T-helper 1 cell (primary cell): ENCODE measurements at places on chromosomes 13 and 19.

GRCh38 chr13:89862691-89863036 is 1484.8 kb upstream of the MIR17HG start:
- DNase-seq = no peak

- DNase-seq = no peak
Measured at GRCh38 chr13:43537124-43537523, 249.6 kb downstream of the ENOX1 start.

- DNase-seq = no peak
Measured at GRCh38 chr19:20359933-20360720, 193.1 kb downstream of the ZNF486 start.

GRCh38 chr19:33883859-33884519 is 87.3 kb downstream of the KCTD15 start:
- DNase-seq = no peak

- DNase-seq = no peak
Measured at GRCh38 chr19:53909471-53910169, 542 bp downstream of the CACNG7 start.

DNA sequence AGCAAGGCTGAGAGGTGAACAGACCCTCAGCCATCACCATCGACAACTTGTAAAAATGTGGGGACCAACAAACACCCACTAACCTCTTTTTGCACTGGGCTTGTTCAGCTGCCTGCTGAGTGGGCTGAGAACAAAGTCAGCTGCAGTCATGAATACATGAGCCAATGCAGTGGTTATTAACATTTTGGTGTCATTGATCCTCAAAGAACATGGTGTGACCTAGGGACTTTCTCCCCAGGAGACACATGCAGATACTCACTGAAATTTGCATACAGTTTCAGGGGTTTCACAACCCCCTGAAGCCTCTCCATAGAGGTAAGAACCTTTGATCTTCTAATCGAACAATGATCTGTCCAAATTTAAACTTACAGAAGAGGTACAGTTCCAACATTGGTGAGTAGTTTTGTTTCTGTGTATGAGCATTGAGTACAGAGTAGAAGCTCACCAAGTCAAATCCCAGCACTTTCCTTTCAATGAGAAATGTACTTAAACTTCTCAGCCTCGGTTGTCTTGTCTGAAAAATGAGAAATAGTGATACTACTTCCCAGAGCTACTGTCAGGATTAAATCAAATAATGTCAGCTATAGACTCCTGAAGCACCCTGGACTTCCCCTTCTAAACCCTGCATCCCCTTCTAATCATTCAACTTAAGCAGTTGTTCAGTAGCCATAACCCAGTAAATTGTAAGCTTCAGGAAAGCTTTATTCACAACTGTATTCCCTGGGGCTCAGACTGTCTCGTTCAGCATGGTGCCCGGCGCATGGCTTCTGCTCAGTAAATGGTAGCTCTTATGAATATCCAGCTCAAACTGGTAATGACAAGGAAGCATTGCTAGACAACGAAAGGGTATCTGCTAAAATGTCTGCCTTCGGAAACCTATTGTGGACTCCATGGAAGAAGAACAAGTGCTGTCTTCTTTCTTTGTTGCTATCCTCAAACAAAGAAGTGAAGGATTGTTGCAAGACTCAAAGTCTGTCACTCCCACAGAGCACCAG is 148.7 kb downstream of the FOXO1 start:
- DNase-seq = no peak

- DNase-seq = no peak
Measured at GRCh38 chr19:29212356-29212647, 649 bp downstream of the UQCRFS1 start.

GRCh38 chr19:39413911-39414608 is 1.6 kb downstream of the PLEKHG2 start:
- no peak for DNase-seq

DNA sequence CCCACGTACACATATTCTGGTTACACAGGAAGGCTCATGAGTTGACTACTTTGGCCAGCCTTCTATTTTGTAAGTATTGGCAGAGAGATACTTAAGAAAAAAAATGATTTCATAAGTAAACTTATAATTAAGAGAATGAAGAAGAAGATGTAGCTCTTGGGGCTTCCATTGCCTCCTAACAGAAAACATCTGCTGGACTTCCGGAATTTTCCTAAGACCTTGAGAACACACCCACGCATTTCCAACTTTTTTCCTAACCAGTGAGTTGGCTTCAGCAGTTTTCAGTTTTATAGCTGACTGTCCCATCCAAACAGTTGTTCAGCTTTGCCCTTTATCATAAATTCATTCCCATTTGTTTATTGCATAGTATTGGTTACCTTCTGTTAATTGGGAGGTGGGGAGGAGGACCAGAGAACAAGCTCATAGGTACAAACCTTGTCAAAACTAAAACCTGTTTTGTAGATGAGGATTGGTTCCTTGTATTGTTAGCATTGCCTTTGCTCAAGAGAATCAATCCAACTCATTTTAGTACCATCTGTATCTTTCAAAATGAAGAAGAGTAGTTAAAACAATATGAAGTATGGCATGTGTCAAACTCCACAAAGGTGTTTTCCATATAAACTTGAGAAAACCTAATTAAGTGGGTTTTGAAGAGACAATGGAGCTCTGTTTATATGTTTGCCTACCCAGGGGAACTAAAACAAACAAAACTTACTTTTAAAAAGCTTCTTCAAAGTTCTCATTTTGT is 93.9 kb downstream of the COL4A2 start:
- no peak for DNase-seq

- no peak for DNase-seq
Measured at GRCh38 chr19:17648097-17648660, 40.0 kb downstream of the UNC13A start.

DNA sequence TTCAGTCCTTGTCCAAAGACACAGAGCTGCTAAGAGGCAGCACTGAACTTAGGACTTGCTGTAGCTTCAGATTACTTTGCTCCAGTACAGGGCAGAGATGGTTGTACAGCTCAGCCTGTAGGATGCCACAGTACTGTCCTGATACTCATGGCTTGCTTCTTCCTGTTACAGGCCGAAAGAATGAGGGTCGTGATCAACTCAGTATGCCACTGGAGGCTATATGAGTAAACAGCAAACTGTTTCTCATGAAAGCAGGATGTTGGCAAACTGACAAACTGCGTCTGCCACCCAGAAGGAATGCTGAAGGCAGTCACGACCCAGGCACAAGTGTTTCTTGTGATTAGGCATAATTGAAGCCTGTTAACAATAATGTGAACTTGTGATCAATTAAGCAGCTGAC is 2.8 kb downstream of the ZNF749 start:
- no peak for DNase-seq

- DNase-seq = no peak
Measured at GRCh38 chr13:44873461-44873860, 115.8 kb downstream of the NUFIP1 start.

- no peak for DNase-seq
Measured at GRCh38 chr19:41876847-41877832, at the start of gene CD79A. CD79A (plus strand) TSS chr19:41877279; CDS start chr19:41877305, 26 bp downstream.

DNA sequence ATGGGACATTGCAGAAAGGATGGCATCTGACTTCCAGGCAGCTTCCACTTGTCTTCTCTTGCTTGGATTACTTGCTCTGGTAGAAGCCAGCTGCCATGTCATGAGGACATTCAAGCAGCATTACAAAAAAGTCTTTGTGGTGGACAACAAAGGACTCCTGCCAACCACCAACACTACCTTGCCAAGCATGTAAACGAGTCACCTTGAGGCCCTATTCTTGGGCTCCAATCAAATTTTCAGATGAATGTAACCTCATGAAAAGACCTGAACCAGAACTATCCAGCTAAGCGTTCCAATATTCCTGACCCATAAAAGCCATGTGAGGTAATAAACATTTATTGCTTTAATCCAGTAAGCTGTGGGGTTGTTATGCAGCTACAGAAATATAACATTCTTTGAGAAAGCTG is 12.5 kb downstream of the PROSER1 start:
- no peak for DNase-seq

DNA sequence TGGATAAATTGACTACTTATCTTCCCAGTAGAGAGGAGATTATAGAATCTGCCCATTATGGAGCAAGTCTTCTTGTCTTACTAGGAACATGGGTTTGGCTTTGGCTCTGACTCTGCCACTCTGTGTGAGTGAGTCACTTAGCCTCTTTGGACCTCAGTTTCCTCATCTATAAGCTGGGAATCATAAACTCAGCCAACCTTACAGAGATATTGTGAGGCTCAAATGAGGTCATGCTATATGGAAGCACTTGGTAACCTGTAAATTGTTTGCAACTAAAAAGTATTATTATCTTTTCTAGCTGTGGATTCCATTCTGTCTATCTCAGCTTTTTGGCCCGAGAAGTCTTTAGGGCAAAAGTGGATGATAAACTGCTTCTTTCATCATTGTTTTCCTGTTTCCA is 186.8 kb upstream of the TSC22D1 start:
- DNase-seq = no peak

DNA sequence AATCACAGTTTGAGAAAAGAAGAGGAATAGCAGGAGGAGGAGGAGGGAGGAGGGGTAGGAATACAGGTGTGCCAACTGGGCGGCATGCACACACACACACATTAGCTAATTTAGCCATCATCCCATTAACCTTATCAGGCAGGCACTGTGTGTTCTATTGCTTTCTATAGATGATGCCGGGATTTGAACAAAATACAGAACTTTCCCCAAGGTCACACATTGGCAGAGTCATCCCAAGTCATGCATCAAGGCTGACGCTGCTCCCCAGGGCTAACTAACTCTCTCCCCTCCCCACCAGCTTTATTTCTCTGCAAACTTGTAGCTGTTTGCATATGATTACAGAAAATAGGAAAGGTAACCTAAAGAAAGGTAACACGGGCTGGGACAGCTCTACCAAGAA is 83.0 kb downstream of the NUFIP1 start:
- DNase-seq = no peak

DNA sequence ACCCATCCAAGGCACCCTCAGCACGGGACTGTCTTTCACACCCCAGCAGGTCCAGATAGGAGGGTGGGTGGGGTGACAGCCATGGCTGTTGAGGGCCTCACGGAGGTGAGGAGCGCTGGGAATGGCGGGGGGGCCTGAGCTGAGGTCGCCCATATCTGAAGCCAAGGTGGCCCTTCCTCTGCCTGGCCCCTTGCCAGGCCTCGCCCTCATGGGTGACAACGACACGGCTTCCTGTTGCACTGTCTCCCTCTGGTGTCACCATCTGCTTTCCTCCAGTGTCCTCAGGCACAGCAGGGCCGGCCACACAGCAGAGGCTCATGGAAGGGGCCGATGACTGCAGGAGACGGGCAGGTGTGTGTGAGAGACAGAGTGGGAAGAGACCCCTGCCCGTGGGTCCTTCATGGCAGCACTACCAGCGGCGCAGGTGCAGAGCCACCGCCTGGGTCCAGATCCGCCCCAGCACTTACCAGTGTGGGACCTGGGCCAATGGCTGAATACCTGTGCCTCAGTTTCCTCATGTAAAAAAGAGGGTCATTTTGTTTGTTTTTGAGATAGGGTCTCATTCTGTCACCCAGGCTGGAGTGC is 8.1 kb upstream of the NKPD1 start:
- DNase-seq = no peak

GRCh38 chr13:110662091-110662490 is 43.8 kb downstream of the CARS2 start:
- DNase-seq = no peak

DNA sequence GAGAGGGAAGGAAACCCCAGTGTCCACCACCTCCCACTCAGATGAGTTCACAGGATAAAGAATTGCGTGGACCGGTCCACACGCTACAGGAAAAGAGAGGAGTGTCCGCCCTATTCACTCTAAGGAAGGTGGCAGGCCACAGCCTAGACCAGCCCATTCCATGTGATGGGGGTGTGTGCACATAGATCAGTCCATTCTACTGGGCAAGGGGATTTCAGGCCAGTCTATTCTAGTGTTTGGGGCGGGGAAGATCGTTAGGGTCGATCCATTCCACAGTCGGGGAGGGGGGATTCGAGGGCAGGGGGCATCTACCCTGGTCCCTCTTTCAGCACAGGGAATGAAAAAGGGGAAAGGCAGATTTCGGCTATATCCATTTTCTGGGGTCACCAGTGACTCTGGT is 7.8 kb downstream of the FIZ1 start:
- no peak for DNase-seq

- DNase-seq = no peak
Measured at GRCh38 chr13:42413484-42413815, 141.5 kb downstream of the AKAP11 start.

- DNase-seq = no peak
Measured at GRCh38 chr13:40793339-40793738, 3.9 kb downstream of the SLC25A15 start.

GRCh38 chr13:73340069-73340468 is 281.3 kb downstream of the KLF5 start:
- no peak for DNase-seq

DNA sequence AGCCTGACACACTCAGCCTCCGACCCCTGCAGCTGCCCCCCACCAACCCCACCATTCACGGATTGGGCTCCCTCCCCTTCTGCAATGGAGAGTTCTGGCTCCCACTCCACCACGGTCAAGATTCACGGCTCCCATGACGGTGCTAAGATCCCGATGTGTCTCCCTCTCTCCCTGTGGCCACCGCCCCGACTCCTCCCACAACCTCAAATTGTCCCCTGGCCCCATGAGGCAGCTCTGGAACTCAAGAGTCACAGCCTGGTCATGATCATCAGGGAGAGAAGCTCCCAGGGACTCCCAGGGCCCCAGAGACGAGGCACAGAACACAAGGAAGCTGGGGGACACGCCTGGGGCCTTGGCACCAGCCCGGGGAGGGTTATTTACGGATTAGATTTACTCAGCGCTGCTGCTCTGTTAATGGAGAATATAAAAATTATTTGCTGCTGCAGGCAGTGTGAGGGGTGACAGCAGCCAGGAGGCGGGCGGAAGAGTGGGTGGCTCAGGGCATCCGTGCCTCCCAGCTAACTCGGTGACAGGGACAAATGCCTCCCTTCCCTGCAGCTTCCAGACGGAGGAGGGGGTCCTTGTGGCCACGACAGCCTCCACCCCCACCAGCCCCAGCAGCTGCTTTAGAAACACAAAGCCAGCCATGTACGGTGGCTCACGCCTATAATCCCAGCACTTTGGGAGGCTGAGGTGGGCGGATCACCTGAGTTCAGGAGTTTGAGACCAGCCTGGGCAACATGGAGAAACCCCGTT is 184.2 kb downstream of the PTPRS start:
- no peak for DNase-seq

GRCh38 chr19:12095111-12095790 is 30.7 kb downstream of the ZNF844 start:
- no peak for DNase-seq

DNA sequence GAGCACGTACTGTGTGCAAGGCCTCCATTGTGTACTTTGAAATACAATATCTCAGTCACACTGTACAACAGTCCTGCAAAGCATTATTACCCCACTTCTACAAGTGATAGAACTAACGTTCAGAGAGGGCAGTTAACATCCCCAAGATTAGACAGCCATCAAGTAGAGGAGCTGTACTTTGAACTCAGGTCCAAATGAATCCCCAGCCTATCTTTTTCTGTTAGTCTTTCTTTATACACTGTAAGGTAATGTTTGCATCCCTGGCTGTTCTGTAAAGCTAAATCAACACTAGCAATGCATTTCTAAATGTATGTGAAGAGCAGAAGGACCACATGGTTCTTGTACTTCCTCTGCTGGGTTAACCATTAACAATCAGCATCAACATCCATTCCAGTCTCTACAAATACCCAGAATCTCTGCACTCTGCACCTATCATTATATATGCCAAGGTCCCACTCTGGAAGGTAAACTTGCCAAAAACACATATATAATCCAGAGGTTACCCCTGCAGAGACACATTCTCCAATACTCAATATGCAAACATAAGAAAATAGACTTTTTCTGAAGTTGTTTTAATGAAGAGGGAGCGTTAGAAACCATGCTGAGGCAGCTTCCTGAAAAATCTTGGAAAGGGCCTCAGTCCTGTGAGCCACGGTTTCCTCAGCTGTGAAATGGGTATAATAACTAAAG is 182.3 kb downstream of the MZT1 start:
- DNase-seq = no peak

GRCh38 chr19:49335071-49335783 is at the start of gene CD37:
CD37 (plus strand) TSS chr19:49335406; CDS start chr19:49335541, 135 bp downstream.
- DNase-seq = peak; percentile 37
